ENCODE measurements at places on chromosomes 5 and 9. TPM values are rescaled to one million over a fixed set of nuclear protein-coding genes. Genes with fewer than 3 reads are reported as not detected.

The TPPP gene
- 7.4 TPM for total RNA-seq

The DNAJB5 gene
- 7.8 TPM for total RNA-seq

The MAN2A1 gene
- 13.6 TPM for total RNA-seq

The CDKN2A gene
- not detected for total RNA-seq

The CDH6 gene
- total RNA-seq = 0.09 TPM

The PPP2R2B gene
- 0.08 TPM for total RNA-seq

The DMRTA1 gene
- 0.53 TPM for total RNA-seq

The ADRB2 gene
- total RNA-seq = 1.6 TPM

The SH2D3C gene
- total RNA-seq = 0.12 TPM

The ORM2 gene
- total RNA-seq = not detected

The CARD19 gene
- 62.1 TPM for total RNA-seq

All from A549 treated with Hydrocortisone at 1 μM for 4 hours (cell line).